Natural killer cell (primary cell): ENCODE measurements at places on chromosomes 3 and 15. TPM values are rescaled to one million over a fixed set of nuclear protein-coding genes. Genes with fewer than 3 reads are reported as not detected.

TMC3 gene
- not detected for total RNA-seq

PLA2G4F gene
- not detected for total RNA-seq

LRRN1 gene
- 0.99 TPM for total RNA-seq

GMPPB gene
- total RNA-seq = 27.5 TPM

PRTG gene
- total RNA-seq = not detected

HRG gene
- not detected for total RNA-seq

C3orf20 gene
- not detected for total RNA-seq

IQGAP1 gene
- total RNA-seq = 431 TPM

ASB14 gene
- total RNA-seq = not detected

DRD3 gene
- not detected for total RNA-seq

DNA sequence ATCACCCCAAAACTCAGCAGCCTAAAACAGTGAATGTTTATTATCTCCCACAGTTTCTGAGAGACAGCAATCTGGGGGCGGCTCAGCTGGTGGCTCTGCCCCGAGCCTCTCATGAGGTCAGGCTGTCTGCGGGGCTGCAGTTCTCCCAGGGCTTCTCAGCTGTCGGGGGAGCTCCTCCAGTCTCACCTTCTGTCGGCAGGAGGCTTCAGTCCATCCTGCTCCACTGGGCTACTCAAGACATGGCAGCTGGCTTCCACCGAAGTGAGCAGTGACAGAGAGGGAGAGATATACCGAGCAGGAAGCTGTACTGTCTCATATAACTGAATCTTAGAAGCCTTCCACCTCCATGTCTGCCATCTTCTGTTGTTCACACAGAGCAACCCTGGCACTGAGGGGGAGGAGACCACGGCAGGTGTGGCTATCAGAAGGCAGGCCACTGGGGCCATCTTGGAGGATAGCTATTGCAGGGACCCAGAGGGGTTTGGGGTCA lies 72.8 kb upstream of the ITGA11 start:
- DNase-seq = no peak

DNA sequence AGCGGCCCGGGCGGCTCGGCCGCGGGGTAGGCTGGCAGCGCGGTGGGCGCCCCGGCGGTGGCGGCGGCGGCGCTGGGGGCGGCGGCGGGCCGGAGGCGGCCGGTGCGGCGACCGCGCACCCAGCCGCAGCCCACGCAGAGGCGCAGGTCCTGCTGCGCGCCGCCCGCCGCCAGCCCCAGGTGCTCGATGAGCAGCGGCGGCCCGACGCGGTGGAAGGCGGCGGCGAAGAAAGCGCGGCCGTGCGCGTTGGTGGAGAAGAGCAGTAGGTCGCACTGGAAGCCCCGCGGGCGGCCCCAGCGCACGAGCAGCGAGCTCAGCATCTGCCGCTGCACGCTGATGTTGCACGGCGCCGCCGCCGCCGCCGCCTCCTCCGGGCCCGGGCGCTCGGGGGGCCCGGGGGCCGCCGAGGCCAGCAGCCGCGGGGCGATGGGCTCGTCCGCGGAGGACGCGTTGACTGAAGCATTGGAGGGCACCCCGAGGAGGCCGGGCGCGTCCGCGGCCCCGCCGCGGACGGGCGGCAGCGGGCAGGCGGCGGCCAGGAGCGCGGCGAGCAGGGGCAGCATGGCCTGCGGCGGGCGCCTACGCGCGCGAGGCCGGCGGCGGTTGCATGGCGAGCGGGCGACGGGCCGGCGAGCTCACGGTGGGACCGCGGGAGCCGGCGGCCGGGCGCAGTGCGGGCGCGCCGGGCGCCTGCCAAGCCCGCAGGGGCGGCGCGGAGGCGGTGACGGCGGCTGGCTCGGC lies 452 bp downstream of the TMEM158 start:
- peak; percentile 62 for DNase-seq

DNA sequence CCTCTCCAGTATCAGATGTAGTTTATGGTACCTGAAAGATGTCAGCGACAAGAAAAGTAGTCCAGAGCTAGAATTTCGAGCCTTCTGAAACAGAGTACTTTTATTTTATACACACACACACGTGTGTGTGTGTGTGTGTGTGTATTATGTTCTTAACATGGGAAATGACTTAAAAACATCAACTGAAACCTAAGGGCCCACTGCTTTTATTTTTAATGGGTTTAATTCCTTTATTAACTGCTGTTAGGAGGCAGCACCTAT lies 1.9 kb downstream of the TCF12 start:
- no peak for DNase-seq

DNA sequence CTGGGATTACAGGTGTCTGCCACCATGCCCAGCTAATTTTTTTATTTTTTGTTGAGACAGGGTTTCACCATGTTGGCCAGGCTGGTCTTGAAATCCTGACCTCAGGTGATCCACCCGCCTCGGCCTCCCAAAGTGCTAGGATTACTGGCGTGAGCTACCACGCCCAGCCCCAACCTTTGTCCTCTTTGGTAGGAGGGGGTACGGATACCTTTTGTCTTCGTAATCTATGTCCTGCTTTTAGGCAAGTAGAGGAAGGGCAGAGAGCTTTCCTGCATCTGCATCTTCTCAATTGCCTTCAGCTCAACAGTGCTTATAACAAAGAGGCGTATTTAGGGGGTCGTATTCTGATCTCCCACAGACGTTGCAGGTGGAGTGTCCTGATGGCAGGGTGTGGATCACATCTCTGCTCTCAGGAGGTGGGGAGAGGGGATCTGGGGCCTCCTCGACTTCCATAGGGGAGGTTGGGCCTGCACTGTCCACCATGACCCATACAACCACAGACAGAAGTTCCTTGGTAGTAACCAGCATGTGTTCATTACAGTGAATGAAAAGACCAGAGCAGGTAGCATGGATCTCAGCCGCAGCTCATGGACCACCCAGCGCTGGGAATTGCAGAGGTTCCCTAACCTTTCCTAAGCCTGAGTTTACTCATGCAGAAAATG lies 21.4 kb upstream of the KCTD6 start:
- no peak for DNase-seq

- DNase-seq = no peak
These were observed 54.1 kb downstream of the SCN5A start for GRCh38 chr3:38595393-38595792.

DNA sequence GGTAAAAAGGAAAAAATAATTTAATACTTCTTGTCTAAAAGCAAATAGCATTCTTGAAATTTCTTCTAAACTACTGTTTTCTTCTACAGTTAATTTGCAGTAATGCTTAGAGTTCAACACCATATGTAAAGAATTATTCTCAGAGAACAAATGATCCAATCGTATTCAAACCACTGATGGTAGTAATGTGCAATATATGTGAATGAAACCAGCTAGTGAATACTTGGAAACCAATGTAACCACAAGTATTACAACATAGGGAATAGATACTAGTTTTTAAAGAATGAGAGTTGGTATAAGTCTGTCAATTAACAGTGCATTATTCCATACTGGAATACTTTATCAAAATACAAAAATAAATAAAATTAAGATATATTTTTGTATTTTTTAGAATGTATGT lies 850.0 kb downstream of the DIPK2A start:
- DNase-seq = no peak

- no peak for DNase-seq
These were observed 457.5 kb upstream of the ALCAM start for GRCh38 chr3:104909198-104909597.

DNA sequence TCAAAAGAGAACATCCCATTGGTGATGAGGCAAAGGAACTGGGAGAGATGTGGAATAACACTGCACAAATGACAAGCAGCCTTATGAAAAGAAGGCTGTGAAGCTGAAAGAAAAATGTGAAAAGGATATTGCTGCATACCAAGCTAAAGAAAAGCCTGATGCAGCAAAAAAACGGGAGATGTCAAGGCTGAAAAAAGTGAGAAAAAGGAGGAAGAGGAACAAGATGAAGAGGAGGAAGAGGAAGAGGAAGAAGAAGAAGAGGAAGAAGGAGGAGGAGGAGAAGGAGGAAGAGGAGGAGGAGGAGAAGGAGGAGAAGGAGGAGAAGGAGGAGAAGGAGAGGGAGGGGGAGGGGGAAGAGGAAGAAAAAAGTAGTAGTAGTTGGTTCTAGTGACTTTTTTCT lies 41.8 kb upstream of the TEX9 start:
- no peak for DNase-seq

GRCh38 chr15:60444289-60444912 lies 34.5 kb downstream of the ICE2 start:
- no peak for DNase-seq

DNA sequence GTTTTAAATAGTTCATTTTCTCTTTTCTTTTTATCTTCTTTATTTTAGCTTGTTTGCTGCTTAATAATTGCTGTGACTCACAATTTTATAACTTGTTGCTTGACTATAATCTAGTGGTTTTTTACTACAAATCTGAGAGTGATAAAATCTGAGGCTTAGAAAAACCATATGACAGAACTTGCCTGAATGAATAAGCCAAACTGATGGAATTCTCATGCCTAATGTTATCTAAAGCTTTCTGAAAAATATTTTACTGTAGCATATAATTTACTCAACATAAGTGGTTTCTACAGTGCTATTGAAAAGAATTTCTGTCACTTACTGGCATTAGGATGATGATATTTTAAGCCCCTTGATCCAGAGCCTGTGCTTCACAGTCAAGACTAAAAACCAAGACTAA lies 175.1 kb downstream of the VGLL3 start:
- DNase-seq = no peak

GRCh38 chr3:112143251-112143650 lies 10.2 kb upstream of the GCSAM start:
- DNase-seq = no peak

DNA sequence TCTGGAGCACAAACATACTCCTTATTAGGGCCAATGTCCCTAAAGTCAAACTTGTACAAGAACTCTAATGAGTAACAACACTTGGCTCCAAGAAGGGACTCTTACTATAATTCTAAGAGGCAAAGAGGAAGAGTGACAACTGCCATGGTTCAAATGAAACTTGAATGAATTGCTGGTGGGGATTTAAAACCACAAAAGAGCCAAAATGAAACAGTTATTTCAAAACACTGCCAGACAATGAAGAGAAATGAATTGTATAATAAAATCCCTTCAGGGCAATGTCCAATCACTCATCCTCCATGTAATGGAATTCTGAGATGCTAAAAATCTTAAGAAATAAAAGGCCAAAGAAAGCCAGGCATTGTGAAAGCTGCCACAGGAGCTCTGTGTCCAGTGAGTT lies 14.2 kb downstream of the THRB start:
- no peak for DNase-seq

GRCh38 chr3:21551019-21551418 lies 200.0 kb downstream of the ZNF385D start:
- no peak for DNase-seq

GRCh38 chr3:72050771-72051170 lies 265.8 kb upstream of the PROK2 start:
- DNase-seq = no peak

- DNase-seq = no peak
These were observed 41.2 kb downstream of the CEP63 start for GRCh38 chr3:134527037-134527436.

DNA sequence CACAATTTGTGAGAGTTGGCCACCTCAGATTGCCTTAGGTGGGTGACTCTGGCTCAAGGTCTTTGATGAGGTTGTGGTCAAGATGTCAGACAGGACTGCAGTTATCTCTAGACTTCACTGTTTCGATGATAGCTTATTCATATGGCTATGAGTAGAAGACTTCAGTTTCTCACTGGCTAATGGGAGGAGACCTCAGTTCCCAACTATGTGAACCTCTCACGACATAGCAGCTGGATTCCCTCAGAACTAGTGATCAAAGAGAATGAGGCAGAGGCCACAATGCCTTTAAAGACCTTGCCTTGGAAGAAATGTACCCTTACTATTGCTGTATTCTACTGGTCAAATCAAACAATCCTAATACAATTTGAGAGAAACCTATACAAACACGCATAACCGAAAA lies 607.5 kb upstream of the ROBO2 start:
- DNase-seq = no peak

GRCh38 chr15:73732930-73733329 lies 20.2 kb downstream of the INSYN1 start:
- no peak for DNase-seq

GRCh38 chr3:853489-853888 lies 239.3 kb upstream of the CNTN6 start:
- no peak for DNase-seq

DNA sequence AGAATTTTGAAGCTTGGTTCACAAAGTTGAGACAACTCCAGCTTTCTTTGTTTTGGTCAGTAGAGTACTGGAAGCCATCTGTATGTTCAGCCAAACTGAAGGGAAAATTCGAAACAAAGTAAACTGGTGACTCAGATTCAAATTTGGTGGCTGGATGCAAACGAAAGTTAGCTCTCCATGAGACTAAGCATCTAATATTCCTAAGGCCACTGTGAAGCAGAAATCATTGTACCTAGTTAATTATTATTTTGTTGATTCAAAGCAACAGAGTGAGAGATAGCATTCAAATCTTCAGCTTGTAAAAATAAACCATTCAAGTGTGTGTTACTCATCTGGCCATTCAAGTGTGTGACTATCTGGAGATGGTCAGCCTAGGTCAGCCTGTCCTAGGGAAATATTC lies 42.1 kb downstream of the NR2F2 start:
- no peak for DNase-seq

DNA sequence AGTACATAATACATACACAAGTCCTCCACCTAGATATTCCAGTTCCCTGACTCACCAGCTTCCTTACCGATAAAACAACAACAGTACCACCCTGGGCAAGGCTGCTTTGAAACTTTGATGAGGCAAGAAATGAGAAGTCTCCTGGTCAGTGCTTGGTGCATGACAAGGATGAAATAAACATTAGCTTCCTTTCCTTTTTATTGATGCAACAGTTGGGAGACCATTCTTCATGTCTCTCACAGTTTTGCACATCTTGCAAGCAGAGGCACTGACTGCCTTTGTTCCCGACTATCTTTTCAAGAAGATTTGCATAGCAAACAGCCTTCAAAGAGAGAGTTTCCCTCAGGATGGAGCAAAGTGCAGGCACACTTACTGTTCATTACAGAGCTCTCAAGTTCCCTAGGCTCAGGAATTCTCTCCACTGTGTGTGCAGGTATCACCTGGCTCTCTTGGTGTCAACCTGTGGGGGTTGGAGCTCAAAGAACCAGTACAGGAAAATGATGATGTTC lies 65.2 kb downstream of the MYLK start:
- DNase-seq = no peak

- no peak for DNase-seq
These were observed 214.5 kb upstream of the P2RY1 start for GRCh38 chr3:152620395-152620794.

- no peak for DNase-seq
These were observed 72.5 kb upstream of the P3H2 start for GRCh38 chr3:190193210-190193609.

- no peak for DNase-seq
These were observed 562.8 kb downstream of the NR2F2 start for GRCh38 chr15:96893159-96893906.

GRCh38 chr3:49792371-49793150 lies 6.2 kb upstream of the IP6K1 start:
- no peak for DNase-seq
